CMK (cell line): ENCODE measurements at places on chromosomes 3 and 15.

DNA sequence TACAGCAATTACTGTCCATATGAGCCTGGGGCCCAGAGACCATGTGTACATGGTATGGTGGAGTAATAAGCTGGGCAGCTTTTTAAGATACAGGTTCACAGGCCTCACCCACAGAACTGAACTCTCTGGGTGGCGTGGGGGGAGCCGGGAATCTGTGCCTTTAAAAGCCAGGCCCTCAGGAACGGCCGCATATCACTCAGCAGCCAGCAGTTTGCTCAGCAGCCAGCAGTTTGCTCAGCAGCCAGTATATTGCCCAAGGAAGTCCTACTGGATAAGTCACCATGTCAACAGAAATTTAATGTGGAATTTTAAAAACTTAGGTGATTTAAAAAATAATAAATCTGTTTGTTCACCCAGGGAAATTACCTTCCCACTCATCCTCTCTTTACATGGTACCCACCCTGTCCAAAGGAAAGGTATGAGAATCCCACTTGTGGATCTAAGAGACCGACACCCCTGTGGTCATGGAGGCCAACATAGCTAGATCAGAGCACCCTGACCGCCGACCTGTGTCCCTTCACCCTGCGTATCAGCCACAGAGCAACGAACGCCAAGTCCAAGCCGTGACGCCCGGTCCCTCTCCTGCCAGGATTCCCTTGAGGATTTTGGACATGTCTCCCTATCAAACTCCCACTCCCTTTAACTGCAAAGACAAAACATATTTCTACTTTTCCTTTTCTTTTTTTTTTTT is 95.7 kb upstream of the CHRM5 start:
- no peak for DNase-seq

DNA sequence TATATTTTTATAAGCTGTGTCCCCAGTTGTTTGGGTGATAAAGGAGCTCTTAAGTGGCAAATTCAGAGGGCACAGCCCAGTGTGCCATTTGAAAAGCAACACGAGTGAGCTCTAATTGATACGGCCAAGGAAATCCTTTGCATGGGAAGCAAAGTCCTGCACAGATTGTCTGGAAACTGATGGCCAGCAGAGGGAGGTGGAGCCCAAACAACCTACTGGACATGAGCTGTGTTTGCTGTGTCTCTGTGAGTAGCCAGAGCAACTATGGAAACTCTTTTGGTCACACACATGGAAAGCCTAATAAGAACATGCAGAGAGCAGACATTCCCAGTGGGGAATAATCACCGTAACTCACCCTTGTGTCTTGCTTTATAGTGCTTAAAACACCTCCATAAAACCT is 24.4 kb downstream of the ONECUT1 start:
- no peak for DNase-seq

DNA sequence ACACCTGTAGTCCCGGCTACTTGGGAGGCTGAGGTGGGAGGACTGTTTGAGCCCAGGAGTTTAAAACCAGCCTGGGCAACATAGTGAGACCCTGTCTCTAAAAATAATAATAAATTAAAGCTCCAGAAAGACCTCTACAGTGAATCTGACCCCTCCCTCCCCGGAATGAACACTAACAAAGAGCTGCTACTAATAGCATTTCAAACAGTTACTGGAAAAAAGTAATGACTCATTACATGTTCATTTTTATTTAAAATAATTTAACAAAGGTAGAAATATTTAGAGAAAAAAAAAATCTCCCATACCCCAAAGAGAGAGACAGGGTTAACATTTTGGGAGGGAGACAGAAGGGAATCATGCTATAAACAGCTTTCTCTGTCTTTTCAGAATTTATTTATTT is 2.2 kb upstream of the UBA3 start:
- DNase-seq: no peak

DNA sequence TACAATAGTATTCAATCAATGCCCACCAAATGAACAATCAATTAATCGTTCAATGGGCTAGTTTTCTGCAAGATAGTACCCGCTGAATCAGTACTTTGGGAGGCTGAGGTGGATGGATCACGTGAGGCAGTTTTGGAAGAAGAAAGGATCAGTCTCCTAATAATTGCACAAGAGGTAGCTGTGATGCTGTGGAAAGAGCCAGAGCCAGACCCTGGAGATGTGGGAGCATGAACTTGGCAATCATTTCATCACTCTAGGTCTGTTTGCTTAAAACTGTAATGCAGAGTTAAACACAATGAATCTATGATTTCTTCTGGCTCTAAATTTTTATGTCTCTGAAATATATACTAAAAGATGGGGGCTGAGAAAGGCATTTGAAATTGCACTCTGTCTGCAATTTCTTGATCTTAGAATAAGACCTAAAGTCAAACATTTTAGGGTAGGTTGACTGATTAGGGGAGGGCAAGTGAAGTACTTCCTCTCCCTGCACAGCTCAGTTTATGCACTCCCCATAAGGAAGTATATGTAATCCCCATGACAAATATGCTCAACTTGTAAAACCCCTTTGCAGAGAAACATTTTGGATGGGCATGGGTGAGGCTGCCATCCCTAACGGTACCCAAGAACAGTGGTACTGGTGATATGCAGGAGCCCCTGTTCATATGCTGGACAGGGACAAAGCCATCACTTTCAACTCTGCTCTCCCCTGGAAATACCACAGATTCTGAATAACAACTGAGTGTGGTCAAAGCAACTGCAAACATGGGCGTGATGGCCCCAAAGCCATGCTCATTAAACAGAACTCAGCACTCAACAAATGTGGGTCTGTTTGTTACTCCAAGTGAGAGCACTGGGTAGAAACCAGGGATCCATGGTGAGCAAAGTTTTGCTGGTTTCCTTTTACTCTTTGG is 28.6 kb upstream of the SPATA12 start:
- DNase-seq: no peak

- no peak for DNase-seq
Measured at GRCh38 chr3:48135552-48136495, 52.4 kb downstream of the CDC25A start.

DNA sequence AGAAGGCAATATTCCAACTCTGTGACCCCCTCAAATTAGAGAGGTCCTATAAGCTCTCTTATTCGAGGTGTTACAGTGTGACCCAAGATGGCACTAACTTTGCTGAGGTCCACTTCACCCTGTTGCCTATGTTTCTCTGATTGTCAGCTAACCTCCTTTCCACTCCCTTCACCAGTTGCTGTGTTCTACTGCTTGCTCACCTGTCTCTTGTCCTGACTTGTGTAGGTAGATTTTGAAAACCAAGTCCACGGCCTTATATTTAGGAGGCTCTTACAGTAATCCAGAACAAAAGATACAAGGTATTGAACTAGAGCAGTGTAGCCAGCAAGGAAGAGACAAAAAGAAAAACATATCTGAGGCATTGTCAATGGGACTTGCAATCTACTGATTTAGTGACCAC is 20.1 kb upstream of the GSK3B start:
- no peak for DNase-seq

DNA sequence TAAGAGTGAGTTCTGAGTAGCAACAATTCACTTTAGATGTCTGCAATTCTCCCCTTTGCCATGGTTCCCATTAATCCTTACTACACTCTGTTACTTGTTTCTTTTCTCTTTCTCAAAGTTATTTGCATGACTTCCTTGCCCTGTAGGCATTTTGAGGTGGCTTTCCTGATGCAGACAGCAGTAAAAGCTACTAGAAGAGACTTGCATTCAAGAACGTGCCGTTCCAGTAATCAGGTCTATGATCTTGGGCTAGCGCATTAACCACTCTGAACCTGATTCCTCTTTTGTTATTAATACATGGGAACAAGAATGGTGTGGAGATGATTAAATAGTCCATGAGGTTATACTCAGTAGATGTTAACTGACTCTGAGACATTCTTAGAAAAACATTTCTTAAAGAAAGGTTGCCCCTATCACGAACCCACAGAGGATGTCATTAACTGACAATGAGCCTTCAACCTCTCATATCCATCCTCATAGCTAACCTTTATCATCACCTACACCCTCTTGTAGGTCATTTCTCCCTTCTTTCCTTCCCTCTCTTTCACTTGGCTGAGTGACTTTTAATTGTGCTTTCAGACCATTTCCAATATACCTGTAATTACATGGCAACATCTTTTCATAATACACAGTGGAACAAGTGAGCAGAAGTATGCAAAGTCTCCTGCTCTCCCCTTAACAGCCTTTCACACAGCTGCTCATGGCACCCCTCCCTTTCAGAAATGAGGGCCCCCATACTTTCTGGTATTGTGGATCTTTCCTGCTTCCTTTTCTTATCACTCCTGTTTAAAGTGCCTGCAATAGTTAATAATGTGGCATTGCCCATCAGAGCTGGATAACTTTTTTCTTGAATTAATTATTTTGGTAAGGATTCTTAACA is 175.9 kb downstream of the CHST2 start:
- DNase-seq: no peak

- DNase-seq: no peak
Measured at GRCh38 chr15:72835294-72835890, 51.8 kb upstream of the ADPGK start.

- DNase-seq: no peak
Measured at GRCh38 chr3:37053337-37053736, 60.0 kb downstream of the MLH1 start.

DNA sequence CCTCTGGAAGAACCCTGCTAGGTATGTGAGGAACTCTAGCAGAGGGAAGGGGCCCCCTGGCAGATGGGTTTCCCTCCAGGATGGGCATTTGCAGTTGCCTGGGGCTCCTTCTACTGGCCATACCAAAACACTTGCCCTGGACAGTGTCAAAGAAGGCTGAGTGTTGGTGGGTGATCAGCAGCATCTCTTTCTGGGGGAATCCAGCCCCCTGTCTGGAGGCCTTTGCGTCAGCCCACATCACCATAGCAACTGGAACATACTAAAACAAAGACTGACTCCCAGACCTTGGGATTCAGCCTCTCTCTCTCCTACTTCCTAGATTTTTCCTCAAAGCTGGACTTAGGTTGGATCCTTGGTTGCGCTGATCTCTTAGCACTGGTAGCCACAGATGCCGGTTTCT is 8.1 kb downstream of the CEMIP start:
- no peak for DNase-seq

DNA sequence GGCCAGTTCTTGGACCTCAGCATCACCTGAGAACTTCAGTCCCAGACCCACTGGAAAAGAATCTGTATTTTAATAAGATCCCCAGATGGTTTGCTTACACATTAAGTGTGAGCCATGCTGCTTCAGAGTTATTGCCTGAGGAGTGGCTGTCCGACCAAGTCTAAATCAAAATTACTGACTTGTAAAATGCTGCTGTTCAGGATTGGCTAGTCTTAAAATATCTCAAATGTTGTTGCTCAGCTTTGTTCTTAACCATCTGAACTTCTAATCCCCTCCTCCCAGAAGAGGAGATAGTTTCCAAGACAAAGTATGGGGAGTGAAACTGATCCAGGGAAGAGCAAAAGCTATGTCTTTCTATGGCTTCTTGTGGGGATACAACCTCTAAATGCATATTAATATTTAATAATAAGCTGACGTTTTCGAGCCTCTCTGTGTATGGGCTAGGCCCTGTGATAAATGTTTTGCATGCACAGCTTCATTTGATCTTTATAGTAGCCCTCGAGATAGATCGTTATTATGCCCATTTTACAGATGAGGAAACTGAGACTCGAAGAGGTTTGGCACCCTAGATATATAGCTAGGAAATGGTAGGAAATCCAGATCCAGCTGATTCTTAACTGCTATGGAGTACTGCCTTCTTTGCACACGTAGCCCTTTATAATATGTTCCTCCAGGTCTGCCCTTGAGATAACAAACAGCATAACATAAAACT is 52.2 kb downstream of the DNASE1L3 start:
- DNase-seq: no peak

DNA sequence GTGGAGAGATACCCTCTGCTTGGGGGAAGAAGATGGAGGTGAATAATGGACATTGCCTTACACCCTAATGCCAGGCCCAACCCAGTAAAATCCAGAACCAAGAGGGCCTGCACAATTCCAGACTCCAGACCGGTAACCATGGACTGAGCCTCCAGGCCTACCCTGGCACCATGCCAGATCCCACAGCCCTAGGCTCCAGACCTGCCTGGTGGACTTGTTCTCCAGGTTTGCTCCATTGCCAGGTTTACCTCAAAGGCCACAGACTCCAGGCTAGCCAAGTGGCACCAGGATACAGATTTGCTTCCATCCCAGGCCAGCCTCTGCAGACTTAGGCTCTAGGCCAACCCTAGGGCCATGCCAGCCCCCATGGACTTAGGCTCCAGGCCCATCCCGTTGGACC is 14.0 kb downstream of the PLCH1 start:
- no peak for DNase-seq

DNA sequence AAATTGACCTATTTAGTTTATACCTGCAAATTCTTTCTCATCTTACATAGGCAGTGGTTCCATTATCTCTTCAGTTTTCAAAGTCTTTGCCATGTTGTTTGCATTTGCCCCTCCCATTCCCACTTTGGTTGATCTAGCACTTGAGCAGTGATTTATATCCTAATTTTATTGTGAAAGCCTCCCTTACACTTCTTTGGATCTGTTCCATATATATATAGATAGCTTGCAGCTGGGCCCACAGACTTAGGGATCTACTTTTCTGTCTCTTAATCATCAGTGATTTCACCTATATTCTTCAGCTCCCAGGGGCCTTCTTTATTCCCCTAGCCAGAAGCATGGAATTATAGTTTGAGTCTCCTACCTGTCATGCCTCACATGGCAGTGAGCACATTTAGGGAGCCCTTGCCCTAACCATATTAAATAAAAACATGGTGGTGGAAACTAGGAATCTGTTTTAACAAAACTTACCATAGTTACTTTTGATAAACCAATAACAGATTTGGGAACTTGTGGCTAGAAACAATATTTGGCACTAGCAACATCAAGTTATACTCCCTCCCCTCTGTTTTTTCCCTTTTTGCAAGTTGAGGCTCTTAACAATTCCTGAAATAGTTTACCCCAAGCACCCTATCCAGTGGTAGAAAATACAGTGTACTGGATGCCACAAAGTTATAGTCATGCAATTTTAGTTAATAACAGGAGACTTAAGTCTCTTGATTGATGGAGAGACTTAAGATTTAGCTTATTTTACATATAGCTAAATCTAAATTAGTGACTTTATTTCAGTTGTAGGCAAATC is 41.7 kb downstream of the ARIH1 start:
- no peak for DNase-seq

DNA sequence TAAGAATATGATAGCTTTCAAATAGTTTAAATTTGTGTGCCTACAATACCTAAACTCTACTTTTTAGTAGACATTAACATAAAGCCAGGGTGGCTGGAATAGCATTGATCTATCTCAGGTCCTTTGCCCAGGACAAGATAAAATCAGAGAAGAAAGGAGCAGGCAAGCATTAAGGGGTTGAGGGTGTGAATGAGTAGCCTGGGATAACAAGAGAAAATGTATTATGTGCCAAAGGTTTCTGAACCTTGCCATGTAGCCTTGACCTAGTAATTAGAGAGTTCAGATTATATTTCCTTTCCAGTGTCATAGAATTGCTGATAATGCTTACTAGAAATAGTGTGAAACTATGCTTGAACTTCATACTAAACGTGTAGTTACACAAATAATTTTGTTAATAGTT is 22.9 kb downstream of the ATP11B start:
- DNase-seq: no peak

- DNase-seq: no peak
Measured at GRCh38 chr3:32309654-32310242, 71.3 kb downstream of the CMTM8 start.

DNA sequence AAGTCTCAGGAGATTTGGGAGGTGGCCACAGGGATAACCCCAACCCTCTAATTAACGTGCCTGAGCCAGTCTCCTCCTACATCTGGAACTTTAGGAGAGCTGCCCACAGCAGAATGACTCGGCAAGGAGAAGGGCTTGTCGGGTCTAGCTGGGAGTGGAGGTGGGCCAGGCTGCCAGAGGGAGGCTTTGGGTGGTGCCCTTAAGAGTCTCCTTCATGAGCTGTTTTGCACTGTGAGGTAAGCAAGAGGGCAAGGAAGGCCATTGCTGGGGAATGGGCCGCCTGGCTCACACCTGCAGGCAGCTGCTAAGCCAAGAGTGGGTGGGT is 3.6 kb upstream of the TNK2 start:
- no peak for DNase-seq
